ENCODE measurements at places on chromosomes 16 and 17.

GRCh38 chr17:48488548-48489106 lies 42.2 kb downstream of the HOXB1 start:
- no peak for DNase-seq

GRCh38 chr16:58385218-58385773 lies 7.0 kb upstream of the GINS3 start:
- no peak for DNase-seq

DNA sequence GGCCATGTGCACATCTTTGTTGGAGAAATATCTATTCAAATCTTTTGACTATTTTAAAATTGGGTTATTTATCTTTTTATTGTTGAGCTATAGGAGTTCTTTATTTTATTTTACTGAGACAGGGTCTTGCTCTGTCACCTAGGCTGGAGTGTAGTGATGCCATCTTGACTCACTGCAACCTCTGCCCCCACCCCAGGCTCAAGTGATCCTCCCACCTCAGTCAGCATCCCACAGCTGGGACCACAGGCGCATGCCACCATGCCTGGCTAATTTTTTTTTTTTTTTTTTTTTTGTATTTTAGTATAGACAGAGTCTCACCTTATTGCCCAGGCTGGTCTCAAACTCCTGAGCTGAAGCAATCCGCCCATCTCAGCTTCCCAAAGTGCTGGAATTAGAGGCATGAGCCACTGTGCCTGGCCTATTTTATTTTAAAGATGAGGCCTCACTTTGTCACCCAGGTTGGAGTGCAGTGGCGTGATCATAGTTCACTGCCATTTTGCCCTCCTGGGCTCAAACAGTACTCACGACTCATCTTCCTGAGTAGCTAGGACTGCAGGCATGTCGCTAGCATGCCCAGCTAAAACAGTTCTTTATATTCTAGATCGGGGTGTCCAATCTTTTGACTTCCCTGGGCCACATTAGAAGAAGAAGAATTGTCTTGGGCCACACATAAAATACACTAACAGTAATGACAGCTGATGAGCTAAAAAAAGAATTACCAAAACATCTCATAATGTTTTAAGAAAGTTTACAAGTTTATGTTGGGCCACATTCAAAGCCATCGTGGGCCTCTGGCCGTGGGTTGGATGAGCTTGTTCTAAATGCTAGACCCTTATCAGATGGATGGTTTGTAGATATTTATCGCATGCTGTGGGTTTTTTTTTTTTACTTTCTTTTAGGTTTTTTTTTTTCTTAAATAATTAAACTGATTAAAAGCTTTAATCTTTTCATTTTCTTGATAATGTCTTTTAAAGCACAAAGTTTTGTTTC lies 13.7 kb downstream of the TENT4B start:
- DNase-seq = no peak

GRCh38 chr17:4706121-4706520 lies 2.2 kb upstream of the PELP1 start:
- no peak for DNase-seq

DNA sequence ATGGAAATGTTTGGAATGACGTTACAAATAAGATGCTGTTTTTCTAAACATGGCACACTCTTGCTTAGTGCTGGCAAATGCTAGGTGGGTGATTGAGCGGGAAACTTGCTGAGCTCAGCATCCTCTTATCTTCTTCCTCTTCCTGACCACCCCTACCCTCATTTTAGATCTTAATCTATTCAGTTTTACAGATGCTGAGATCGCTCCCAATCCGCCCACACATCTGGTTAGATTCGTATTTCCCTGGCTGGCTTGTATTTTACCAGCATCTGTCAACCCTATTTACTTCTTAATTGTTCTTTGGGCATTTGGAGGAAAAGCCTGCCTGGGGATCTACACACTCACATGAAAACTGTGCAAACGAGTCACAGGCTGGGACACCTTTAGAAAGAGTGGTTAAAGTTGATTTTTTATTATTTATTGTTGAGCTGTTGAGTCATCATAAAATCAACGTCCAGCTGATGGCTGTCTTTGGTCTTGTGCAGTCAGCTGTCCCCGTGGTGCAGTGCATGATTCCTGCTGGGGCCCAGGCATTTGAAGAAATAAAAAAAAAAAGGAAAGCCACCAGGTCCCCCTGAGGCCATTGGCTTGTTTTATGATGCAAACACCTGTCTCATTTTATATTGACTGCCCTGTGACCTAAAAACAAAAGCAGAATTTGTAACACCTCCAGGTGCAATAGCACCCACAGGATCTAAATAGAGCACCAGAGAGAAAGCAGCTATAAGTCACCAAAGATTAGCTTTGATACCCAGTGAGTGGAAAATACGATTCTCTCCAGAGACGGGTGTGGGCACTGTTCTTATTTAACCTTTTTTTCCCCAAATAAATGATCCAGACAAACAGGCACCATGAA lies 258.6 kb downstream of the HS3ST3B1 start:
- DNase-seq = no peak

DNA sequence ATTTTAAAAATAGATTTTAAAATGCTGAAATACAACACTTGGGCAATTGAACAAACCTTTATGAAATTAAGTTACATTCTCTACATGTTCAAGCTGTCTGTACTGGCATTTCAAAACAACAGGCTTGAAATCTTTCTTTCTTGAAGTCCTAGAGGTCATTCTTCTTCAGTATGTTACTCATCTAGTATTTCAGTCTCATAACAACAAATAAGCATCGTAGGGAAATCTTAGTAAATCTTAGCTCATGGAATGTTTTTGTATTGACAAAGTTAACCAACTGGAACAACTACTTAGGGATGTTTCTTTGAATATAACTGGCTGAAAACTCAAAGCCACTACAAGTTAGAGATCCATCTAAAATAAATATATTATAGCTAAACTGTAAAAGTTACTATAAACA lies 96.6 kb downstream of the KIF2B start:
- DNase-seq = no peak

Measured in CD4-positive, alpha-beta T cell treated with Interleukin-1 beta for 1 hour (primary cell).